Tibial nerve (tissue), 4 donors: ENCODE measurements at places on chromosomes 11 and 22.
A peak's percentile ranks its signal among the peaks of the same experiment; 100 is the strongest.

- peaks cover 28% of the 10 kb centered on the region for H3K4me1 ChIP-seq
- no peaks in the 10 kb centered on the region for H3K27me3 ChIP-seq
- peak overlapping the region; percentile 51 for H3K27ac ChIP-seq
- H3K4me3 ChIP-seq = no peak overlapping the region
- no peaks in the 10 kb centered on the region for H3K36me3 ChIP-seq
Observed at GRCh38 chr11:86192519-86193257, 51.9 kb upstream of the EED start.

GRCh38 chr11:124758355-124759265 lies 3.5 kb downstream of the ESAM start:
- no peaks in the 10 kb centered on the region for H3K4me1 ChIP-seq
- H3K27me3 ChIP-seq = peaks cover 96% of the 10 kb centered on the region
- peak overlapping the region; percentile 72 for H3K27ac ChIP-seq

GRCh38 chr11:112518371-112518770 lies 257.7 kb upstream of the PLET1 start:
- H3K27ac ChIP-seq = no peak overlapping the region
- no peaks in the 10 kb centered on the region for H3K4me1 ChIP-seq
- DNase-seq = no peak
- H3K4me3 ChIP-seq = no peak overlapping the region

DNA sequence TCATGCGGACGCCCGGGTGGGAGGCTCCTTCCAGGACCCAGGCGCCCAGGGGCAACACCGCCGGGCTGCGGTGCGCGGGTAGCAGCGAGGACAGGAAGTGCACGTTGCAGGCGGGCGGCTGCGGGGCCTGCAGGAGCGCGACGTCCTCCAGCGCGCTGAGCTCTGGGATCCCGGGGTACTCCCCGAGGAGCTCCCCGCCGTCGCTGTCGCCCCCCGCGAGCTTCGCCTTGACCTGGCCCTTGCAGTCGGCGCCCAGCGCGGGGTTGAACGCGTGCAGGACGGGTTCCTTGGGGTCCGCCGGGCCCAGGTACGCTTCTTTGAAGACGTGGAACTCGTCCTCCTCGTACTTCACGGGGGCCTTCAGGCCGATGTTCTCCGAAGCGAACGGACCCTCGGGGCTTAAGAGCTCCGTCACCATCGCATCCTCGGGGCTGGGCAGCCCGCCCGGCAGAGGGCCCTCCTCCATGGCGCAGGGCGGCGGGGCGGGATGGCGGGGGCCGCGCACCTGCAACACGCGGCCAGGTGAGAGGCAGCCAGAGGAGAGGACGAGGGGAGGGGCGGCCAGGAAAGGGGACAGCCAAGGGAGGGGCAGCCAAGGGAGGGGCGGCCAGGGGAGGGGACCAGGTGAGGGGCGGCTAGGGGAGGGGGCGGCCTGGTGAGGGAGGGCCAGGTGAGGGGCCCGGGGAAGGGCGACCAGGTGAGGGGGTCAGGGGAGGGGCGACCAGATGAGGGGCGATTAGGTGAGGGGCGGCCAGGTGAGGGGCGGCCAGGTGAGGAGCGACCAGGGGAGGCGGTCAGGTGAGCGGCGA lies 921 bp downstream of the TESMIN start:
- H3K36me3 ChIP-seq = peaks cover 21% of the 10 kb centered on the region
- no peak for DNase-seq
- H3K27ac ChIP-seq = no peak overlapping the region
- H3K4me3 ChIP-seq = no peak overlapping the region
- H3K27me3 ChIP-seq = no peaks in the 10 kb centered on the region
- H3K4me1 ChIP-seq = peaks cover 31% of the 10 kb centered on the region

DNA sequence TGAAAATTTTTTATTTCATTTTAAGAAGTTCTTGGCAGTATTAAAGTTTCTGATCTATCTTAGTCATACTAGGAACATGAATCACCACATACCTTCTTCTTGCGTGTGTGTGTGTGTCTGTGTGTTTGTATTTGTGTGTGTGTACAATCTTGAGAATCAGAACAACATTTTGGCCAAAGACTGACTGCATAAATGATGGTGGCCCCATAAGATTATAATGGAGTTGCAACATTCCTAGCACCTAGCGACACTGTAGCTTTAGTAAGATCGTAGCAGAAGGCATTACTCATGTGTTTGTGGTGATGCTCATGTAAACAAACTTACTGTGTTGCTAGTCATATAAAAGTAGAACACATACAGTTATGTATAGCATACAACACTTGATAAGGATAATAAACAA lies 205.4 kb downstream of the FAM76B start:
- no peak overlapping the region for H3K27ac ChIP-seq
- no peaks in the 10 kb centered on the region for H3K4me1 ChIP-seq
- H3K4me3 ChIP-seq = no peak overlapping the region
- H3K27me3 ChIP-seq = no peaks in the 10 kb centered on the region
- no peaks in the 10 kb centered on the region for H3K36me3 ChIP-seq
- no peak for DNase-seq
